ENCODE measurements at places on chromosomes 1 and 21.

GRCh38 chr1:244011786-244012185 is 39.3 kb upstream of the ZBTB18 start:
- no peaks in the 10 kb centered on the region for H3K27me3 ChIP-seq
- H3K4me1 ChIP-seq = no peaks in the 10 kb centered on the region
- no peak for DNase-seq

- no peaks in the 10 kb centered on the region for H3K4me1 ChIP-seq
- H3K36me3 ChIP-seq = no peaks in the 10 kb centered on the region
- peak; percentile 38 for DNase-seq
- H3K27me3 ChIP-seq = no peaks in the 10 kb centered on the region
- no peak overlapping the region for H3K4me3 ChIP-seq
- H3K27ac ChIP-seq = no peak overlapping the region
These were observed 7.7 kb upstream of the GPATCH4 start for GRCh38 chr1:156608981-156609380.

DNA sequence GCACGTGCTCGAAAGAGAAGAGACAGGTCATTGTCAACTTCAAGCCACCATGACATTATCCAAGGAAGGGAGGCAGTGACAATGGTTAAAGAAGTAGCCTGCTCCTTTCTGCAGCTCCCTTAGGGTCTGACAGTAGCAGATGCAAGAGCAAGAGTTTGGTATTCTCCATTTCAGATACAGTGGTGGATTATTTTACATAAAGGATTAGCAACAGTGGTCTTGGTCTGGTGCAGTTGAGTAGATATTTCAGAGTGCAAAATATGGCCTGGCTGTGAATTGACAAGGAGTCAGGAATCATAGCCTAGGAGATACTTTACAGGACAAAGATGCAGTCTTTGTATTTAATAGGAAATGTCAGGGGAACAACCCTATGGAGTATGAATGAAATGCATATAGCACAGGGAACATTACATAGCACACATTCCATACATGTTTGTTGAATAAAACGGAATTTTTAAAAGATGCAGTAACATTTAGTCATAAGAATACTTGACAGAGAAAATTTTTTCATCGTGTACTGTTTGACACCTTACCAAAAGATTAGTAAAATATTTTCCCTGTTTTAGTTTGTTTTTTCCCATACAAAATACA is 41.8 kb downstream of the CHRM3 start:
- H3K27ac ChIP-seq = no peak overlapping the region
- H3K4me1 ChIP-seq = no peaks in the 10 kb centered on the region
- no peak for DNase-seq
- no peaks in the 10 kb centered on the region for H3K36me3 ChIP-seq

DNA sequence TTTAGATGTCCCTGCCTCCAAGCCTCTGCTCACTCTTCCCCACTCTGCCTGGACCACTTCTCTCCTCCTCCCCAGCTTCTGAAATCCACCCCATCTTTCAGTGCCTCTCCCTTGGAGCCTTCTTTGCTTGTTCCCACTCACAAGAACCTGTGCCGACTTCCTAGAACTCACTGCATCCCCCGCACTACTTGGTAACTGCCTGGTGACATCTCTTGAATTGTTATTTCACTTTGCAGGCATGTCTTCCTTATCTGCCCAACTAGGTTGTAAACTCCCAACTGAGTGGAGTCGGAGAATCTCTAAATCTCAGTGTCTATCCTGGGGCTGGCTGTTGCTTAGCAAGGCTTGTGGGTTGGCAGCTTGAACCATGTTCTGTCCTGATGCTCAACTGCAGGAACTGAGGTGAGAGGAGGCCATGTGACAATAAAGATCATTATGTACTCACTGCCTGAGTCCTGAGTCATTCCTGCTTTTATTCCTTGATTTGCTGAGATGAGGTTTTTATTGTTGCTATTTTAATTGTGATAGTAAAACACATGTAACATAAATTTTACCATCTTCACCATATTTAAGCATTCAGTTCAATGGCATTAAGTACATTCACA is 3.9 kb downstream of the KPRP start:
- H3K27me3 ChIP-seq = no peaks in the 10 kb centered on the region
- H3K4me3 ChIP-seq = no peak overlapping the region
- H3K4me1 ChIP-seq = no peaks in the 10 kb centered on the region
- DNase-seq = no peak
- H3K27ac ChIP-seq = no peak overlapping the region

DNA sequence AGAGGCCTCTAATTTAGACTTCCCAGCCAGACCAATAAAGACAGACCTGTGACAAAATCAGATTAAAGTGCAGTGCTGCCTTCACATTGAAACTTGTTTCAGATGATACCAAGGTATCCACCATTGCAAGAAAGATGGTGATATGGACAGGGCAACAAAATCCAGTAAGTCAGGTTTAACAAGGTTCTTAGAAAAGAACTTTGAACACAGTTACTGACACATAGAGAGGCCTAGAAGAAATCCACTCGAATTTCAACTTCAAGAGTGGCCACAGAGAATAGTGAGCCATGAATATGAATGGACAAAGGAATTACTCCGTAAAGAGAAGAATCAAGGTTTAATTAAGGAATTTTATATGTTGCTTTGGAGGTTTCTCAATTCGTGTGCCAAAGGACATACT is 230.4 kb downstream of the KCNT2 start:
- no peak for DNase-seq
- H3K36me3 ChIP-seq = no peaks in the 10 kb centered on the region
- H3K27me3 ChIP-seq = no peaks in the 10 kb centered on the region
- H3K4me3 ChIP-seq = no peak overlapping the region
- H3K27ac ChIP-seq = no peak overlapping the region

GRCh38 chr1:200738327-200738948 is at the start of gene CAMSAP2:
Gene CAMSAP2, plus strand, starts transcription at chr1:200738893. Its CDS starts 935 bp downstream, at chr1:200739828.
- H3K27ac ChIP-seq = peak within 1 kb of the TSS; percentile 33
- peaks cover 23% of the 10 kb centered on the region for H3K4me1 ChIP-seq
- no peaks in the 10 kb centered on the region for H3K36me3 ChIP-seq
- peak; percentile 59 for DNase-seq

DNA sequence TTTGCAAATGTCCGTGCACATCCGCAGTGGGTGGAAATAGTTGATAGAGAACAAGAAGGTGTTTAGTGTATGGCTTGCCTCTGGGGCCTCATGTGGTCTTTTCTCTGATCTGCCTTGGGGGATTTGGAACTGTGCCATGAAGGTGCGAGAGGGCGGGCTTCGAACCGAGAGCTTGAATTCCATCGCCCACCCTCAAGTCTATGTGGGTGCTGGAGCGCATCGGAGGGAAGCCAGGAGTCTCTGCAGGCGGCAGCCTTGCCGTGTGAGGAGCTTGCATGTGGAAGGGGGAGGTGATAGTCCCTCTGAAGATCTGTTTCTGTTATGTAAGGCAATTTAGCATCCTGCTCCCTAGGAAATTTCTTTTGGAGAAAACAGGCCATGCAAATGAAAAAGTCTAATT is 119.6 kb downstream of the HUNK start:
- H3K4me1 ChIP-seq = no peaks in the 10 kb centered on the region
- H3K36me3 ChIP-seq = no peaks in the 10 kb centered on the region
- no peak overlapping the region for H3K4me3 ChIP-seq

DNA sequence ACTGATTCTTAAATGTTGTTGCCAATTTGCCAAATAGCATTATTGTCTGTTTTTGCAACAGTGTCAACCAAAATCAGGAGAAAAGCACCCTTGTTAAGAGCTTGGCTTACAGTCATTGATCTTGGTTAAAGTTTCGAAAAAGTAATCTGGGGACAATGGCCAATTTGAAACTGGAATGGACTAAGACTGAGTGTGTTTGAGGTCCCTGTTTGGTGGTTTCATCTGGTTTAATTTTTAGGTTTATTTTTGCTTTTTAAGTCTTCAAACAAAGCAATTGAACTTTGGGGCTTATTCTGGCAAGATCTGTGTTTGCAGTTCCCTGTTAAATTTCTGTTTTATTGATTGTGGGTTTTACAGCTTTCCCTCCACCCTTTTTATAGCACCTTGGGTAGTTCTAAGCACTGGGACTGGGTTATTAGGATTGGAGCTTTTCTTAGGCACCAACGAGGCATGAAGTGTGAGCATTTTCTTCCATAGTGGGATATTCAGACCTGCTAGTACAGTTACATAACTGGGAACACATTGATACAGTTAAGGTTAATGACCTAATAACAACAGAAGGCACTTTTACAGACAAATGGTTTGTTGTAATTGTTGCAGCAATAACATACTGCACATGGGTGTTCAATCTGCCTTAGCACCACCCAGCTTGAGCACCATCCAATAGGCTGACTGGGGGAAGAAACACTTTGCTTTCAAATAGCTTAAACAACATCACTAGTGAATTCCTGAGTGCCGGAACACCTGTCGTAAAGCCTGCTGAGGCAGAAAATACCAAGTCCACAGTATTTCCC is 40.6 kb upstream of the MAP10 start:
- no peaks in the 10 kb centered on the region for H3K36me3 ChIP-seq
- H3K4me1 ChIP-seq = no peaks in the 10 kb centered on the region
- peaks cover 2% of the 10 kb centered on the region for H3K27me3 ChIP-seq
- H3K27ac ChIP-seq = no peak overlapping the region
- no peak for DNase-seq
